Cardiac muscle cell (in vitro differentiated cells and primary cell): ENCODE measurements at places on chromosomes 11 and 22. TPM values are rescaled to one million over a fixed set of nuclear protein-coding genes. Genes with fewer than 3 reads are reported as not detected.

TTC28 gene
- 27.3 and 35.2 TPM in 2 replicates for polyA plus RNA-seq

MMP27 gene
- polyA plus RNA-seq = not detected in 2 replicates

GP1BB gene
- polyA plus RNA-seq = 80.9 and 83.2 TPM in 2 replicates

STK33 gene
- 21.5 and 26.0 TPM in 2 replicates for polyA plus RNA-seq

ST14 gene
- 0.61 TPM in 1 of 2 replicates, not detected in the other for polyA plus RNA-seq

RDX gene
- 180 and 204 TPM in 2 replicates for polyA plus RNA-seq

DNA sequence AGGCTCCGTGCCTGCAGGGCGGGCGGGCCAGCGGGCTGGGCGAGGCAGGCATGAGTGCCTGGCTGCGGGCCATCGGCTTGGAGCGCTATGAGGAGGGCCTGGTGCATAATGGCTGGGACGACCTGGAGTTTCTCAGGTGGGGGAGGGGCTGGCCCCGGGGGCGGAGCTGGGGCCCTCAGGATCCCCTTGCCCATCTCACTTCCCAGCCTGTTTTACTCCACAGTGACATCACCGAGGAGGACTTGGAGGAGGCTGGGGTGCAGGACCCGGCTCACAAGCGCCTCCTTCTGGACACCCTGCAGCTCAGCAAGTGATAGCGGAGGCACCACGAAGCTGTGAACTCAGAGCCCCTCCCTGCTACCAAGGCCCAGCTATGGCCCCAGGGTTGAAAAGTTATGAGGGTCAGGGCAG is 5.9 kb downstream of the PHOX2A start:
- peaks cover 48% of the 10 kb centered on the region for H3K36me3 ChIP-seq
- DNase-seq = peak; percentile 77
- H3K4me3 ChIP-seq = no peak overlapping the region

DNA sequence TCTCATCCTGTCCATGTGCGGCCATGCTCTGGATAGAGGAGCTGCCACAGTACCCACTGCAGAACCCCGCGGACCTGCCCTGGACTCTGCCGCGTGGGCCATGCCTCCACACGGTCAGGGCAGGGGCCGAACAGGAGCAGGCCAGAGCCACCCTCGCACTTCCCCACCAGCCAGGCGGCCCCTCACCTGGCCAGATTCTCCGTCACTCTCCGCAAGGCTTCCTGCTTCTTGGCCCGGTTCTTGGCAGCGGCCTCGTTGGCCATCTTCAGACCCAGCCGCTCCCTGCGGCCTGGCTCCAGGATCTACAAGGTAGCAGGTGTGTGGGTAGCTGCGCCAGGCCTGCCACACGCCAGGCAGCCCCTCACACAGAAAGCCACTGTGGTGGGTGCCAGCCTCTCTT is 3.8 kb downstream of the TSSK2 start:
- H3K36me3 ChIP-seq = peaks cover 13% of the 10 kb centered on the region
- H3K27ac ChIP-seq = no peak overlapping the region
- H3K27me3 ChIP-seq = no peaks in the 10 kb centered on the region

GRCh38 chr11:17605651-17606122 is 58.6 kb downstream of the OTOG start:
- H3K4me3 ChIP-seq = no peak overlapping the region
- DNase-seq = no peak
- no peak overlapping the region for H3K27ac ChIP-seq
- H3K4me1 ChIP-seq = no peaks in the 10 kb centered on the region
- no peaks in the 10 kb centered on the region for H3K27me3 ChIP-seq

- H3K4me1 ChIP-seq = peaks cover 11% of the 10 kb centered on the region
- peak overlapping the region; percentile 74 for H3K27ac ChIP-seq
- DNase-seq = peak; percentile 91
- H3K27me3 ChIP-seq = no peaks in the 10 kb centered on the region
Observed at GRCh38 chr22:31829505-31829904, 75.7 kb downstream of the DEPDC5 start.

- H3K4me3 ChIP-seq = no peak overlapping the region
- H3K27ac ChIP-seq = no peak overlapping the region
- no peaks in the 10 kb centered on the region for H3K36me3 ChIP-seq
- H3K4me1 ChIP-seq = no peaks in the 10 kb centered on the region
Observed at GRCh38 chr22:22098457-22099193, 116.0 kb upstream of the TOP3B start.

DNA sequence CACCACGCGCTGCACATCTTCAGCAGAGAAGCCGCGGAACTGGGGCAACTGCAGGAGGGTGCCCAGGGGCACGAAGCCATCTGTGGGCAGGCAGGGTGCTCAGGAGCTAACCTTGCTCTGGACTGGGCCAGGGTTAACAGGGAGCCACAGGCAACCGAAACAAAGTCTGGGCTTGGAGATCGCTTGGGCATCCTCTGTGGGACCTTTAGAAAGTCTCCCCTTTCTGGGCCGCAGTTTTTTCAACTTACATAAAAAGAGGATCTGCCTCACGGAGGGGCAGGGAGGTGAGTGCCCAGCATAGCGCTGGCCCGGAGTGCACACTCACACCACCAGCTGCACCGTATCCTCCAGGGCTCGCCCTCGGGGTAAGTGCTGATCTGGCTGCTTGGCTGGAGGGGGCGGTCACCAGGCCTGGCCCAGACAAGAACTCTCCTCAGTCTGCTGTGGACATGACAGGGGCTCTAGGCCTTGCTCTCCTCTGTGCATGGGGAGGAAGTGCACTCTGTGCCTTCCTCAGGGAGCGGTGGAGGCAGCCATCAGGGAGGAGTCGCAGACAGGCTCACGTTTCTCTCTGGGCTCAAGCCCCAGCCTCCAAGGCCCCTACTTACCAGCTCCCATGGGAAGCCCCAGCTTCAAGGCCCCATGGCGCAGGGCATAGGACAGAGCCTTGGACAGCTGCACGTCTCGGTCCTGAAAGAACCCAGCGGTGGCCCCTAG is 937 bp downstream of the TRPT1 start:
- peak overlapping the region; percentile 68 for H3K4me3 ChIP-seq
- peak overlapping the region; percentile 65 for H3K27ac ChIP-seq
- H3K36me3 ChIP-seq = peaks cover 4% of the 10 kb centered on the region

DNA sequence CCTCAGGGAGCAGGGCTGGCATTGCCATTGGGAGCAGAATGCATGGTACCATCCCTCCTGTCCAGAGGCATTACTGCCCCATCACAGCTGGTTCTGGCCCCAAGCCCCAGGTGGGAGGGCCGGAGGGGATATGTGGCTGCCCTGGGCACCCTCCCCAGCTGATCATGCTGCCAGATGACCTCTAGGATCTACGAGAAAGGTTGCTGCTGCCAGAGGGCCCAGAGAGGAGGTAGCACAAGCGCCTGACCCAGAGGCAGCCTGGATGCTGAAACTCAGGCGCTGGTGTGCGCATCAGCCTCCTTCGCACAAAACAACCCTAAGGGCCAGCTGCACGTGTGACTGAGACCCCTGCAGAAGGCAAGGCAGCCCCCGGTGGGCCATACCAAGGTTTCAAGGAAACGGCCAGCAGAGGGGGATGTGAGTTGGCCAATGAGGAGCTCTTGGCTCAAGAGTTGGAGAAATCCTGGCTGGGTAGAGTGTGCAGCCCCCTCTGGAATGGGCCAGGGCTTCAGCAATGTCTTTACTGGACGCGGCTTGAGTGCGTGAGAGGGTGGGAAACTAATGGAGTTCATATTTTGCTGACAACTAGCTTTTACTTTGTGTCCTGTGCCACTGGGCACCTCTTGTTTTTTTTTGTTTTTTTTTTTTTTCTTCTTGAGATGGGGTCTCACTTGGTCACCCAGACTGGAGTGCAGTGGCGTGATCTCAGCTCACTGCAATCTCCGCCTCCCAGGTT is 88.3 kb upstream of the PARVA start:
- no peaks in the 10 kb centered on the region for H3K36me3 ChIP-seq
- H3K4me3 ChIP-seq = no peak overlapping the region
- no peak overlapping the region for H3K27ac ChIP-seq
- no peaks in the 10 kb centered on the region for H3K4me1 ChIP-seq
- H3K27me3 ChIP-seq = no peaks in the 10 kb centered on the region
- no peak for DNase-seq

DNA sequence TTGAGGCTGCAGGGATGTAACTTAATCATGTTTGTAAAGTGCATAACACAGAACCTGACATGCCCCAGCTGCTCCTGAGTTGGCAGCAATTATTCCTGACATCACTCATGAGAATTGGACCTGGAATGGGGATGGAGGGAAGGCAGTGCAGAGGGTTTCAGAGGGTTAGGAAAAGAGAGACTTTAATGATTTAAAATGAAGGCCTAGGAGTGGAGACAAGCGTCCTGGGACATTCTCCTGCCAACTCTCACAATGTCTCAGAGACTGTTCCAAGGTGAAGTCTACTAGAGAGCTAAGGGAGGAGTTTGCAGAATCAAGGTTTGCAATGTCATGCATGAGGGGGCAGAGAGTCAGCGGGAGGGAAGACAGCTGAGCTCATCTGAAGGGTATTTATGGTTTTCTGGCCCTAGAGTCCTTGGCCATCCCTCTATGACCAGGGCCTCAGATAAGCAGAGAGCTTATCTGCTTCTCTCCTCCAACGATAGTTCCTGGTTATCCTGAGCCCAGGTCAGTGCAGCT is 36.9 kb downstream of the GGTLC2 start:
- no peak overlapping the region for H3K27ac ChIP-seq
- DNase-seq = no peak
- no peaks in the 10 kb centered on the region for H3K36me3 ChIP-seq

DNA sequence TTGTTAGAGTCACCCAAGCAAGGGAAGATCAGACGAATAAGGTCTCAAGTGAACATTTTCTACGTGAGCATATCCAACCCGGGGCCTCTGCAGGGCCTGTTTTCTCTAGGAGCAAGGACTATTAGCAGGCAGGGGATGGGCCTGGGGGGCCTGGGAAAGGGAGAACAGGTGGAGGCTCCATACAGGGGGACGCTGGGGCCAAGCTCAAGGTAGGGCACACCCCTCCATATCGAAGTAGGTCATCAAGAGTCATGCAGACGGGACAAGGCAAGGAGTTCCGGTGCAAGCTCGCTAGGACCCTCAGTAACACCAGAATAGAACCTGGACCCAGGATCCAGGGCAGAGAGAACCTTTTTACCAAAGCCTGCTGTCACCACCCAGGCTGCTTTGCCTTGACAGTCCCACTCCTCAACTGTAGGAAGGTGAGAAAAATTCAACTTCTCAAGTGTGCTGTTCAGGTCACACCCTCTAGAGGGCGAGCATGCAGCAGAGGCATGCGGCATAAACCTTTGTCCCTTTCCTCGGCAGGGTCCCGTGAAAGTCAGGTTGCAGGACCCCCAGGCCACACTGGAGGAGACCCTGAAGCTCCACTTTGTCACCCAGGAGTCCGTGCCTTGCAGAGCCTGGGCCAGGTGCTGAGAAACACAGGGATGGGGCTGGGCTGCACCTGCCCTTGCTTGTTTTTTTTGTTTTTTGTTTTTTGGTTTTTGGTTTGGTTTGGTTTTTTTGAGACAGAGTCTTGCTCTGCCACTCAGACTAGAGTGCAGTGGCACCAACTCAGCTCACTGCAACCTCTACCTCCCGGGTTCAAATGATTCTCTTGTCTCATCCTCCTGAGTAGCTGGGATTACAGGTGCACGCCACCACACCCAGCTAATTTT is 8.6 kb upstream of the APOBEC3B start:
- peak; percentile 69 for DNase-seq
- H3K4me3 ChIP-seq = no peak overlapping the region
- no peaks in the 10 kb centered on the region for H3K4me1 ChIP-seq
- H3K27me3 ChIP-seq = no peaks in the 10 kb centered on the region

DNA sequence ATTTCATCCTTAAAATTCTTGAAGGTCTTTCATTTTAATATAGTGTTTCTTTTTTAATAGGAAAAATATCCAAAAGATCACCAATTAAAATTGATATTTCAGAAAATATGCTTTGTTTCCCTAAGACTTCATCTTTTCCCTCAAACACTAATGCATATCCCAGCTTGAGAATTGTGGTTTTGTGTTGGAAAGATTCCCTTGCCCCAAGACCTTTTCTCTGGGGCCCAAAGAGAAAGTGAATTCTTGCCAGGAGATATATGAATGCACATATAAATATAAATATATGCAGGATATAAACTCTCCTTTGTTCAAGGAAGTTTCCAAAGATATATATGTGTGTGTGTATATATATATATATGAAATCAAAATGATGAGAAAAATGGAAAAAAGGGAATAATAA is 241.2 kb downstream of the FAM76B start:
- DNase-seq = no peak
- H3K4me3 ChIP-seq = no peak overlapping the region
- no peaks in the 10 kb centered on the region for H3K4me1 ChIP-seq
- no peaks in the 10 kb centered on the region for H3K36me3 ChIP-seq

DNA sequence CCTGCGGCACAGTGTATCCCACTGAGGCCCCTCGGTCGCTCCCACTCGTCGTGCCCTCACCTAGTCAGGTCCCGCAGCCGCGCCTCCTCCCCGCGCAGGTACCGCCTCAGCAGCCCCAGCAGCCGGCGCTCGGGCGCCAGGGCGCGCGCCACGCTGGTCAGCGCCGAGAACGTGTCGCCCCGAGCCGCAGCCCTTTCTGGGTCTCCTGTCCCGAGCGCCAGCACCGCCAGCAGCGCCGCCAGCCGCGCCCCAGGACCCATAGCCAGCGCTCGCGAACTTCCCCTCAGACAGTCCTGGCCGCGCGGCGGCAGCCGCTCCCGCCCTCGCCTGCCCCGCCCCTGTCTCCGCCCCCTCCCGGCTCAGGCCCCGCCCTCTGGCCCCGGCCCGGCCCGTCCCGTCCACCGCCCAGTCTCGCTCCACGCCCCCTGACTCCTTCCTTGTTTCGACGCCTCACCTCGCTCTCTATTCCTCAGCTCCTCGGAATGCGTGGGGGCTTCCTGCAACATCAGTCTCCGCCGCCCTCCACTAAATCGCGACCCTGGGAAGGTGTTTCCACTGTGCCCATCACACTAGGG is at the start of gene P4HA3:
P4HA3 (minus strand) TSS at position 289 of the 575 bp plus-strand sequence; CDS start at position 260, 29 bp downstream.
- no peaks in the 10 kb centered on the region for H3K4me1 ChIP-seq
- no peak within 1 kb of the TSS for H3K27ac ChIP-seq
- H3K36me3 ChIP-seq = no peaks in the 10 kb centered on the region
- peaks cover 69% of the 10 kb centered on the region for H3K27me3 ChIP-seq
- DNase-seq = peak; percentile 68

DNA sequence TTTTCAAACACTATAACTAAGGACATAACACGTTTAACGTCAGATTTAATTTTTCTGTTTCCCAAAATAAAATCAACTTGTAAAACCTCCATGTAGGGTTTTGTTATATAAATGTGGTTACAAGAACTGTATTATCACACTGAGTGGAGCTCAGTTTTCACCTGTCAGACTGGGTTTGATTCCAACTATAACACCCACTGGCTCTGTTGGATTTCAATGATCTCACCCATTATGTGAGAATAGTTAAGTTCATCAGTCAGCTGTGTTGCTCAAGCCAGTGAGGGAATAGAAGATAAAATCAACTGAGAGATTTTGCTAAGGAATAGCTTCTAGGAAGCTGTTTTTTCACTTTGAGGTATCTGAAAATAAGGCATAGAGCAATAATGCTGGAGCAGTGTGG is 5.1 kb upstream of the OR52R1 start:
- no peaks in the 10 kb centered on the region for H3K36me3 ChIP-seq
- H3K27ac ChIP-seq = no peak overlapping the region
- no peak overlapping the region for H3K4me3 ChIP-seq
- no peaks in the 10 kb centered on the region for H3K27me3 ChIP-seq
- DNase-seq = no peak

- H3K4me1 ChIP-seq = peaks cover 26% of the 10 kb centered on the region
- peak within 1 kb of the TSS; percentile 49 for H3K4me3 ChIP-seq
- DNase-seq = no peak
- no peaks in the 10 kb centered on the region for H3K27me3 ChIP-seq
- H3K27ac ChIP-seq = no peak within 1 kb of the TSS
Observed at GRCh38 chr11:66048547-66049323, at the start of gene GAL3ST3. GAL3ST3 (minus strand) TSS chr11:66049161; CDS start chr11:66045415, 3,746 bp downstream.
